ENCODE measurements at places on chromosomes 16 and 17.

- no peaks in the 10 kb centered on the region for H3K4me1 ChIP-seq
- no peak overlapping the region for H3K27ac ChIP-seq
- DNase-seq, result peak; percentile 48
- H3K27me3 ChIP-seq, result no peaks in the 10 kb centered on the region
Measured at GRCh38 chr17:2837147-2837561, 40.9 kb downstream of the RAP1GAP2 start.

GRCh38 chr16:77433146-77433545 lies 1.7 kb downstream of the ADAMTS18 start:
- no peaks in the 10 kb centered on the region for H3K36me3 ChIP-seq
- peaks cover 15% of the 10 kb centered on the region for H3K27me3 ChIP-seq
- no peak overlapping the region for H3K27ac ChIP-seq
- no peak overlapping the region for H3K4me3 ChIP-seq
- no peaks in the 10 kb centered on the region for H3K4me1 ChIP-seq

GRCh38 chr16:76576526-76576925 lies 299.3 kb downstream of the CNTNAP4 start:
- no peaks in the 10 kb centered on the region for H3K27me3 ChIP-seq
- H3K4me3 ChIP-seq, result no peak overlapping the region
- no peak overlapping the region for H3K27ac ChIP-seq
- H3K4me1 ChIP-seq, result no peaks in the 10 kb centered on the region
- DNase-seq, result no peak

DNA sequence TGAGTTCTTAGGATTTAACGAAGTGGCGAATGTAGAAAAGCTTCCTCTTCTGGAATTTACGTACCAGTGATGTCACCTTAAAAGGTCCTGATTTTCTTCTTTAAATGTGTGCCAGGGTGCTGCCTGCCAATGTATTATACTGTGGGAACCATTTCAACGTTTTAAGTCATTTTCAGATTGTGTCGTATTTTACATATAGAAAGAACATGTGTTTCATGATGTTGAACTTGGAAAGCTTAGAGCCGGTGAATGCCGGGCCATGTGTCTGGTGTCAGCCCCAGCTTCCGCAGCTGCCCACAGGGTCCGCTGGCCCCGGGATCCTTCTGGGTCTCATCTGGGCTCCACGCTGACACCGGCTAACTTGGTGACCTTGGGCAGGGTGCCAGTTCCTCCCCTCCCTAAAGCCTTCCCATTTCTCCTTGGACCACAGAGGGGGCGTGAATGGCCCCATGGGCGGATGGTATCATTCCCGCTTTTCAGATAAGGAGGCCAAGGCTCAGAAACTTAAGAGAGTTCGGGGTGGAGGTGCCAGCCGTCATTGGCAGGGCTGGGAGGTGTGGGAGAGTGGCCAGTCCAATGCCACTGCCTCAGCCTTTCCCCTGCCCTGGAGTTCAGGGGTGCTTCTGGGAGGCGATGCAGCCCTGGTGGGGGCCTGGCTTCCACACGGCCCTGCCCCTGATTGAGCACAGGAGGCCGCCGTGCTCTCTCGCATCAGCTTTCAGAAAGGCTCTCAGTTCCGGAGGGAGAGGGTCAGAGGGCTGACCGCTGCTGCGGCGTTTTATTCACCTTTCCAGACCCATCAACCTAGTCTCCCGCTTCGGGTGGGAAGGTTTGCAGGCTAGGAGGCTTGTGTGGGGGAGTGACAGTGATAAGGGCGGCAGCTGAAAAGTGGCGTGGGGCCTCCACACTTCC lies 68.8 kb upstream of the CIBAR2 start:
- no peaks in the 10 kb centered on the region for H3K27me3 ChIP-seq
- H3K4me3 ChIP-seq, result no peak overlapping the region
- no peaks in the 10 kb centered on the region for H3K4me1 ChIP-seq
- DNase-seq, result no peak

DNA sequence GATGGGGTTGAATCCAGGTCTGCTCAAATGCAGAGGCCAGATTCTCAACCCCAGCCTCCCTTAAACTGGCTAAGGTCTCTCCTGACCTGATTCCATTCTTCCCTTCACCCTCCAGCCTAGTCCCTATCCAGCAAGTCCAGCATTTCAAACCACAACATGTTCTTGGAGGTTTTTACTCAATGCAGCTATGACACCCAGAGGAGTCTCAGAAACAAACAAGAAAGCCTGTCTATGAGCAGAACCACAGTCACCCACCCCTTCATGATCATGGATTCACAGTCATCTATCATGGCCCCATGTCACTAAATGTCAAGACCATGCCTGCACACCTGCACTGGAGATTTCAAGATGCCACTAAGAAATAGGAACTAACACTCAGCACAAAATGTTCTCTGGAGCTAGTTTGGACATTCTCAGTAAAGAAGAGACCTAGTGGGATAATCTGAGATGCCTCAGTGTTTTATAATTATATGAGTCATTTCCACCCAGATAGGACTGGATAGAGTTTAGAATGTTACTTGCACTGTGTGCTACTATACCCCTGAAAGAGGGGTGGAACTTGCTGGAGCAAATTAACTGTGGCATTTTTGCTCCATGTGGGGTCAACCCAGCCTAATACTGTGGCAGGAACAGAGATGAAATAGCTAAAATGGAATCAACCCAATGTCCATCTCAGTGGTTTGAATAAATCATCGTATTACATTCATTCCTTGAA lies 9.5 kb upstream of the METTL22 start:
- no peak for DNase-seq
- peaks cover 6% of the 10 kb centered on the region for H3K27me3 ChIP-seq
- H3K27ac ChIP-seq, result no peak overlapping the region
- no peaks in the 10 kb centered on the region for H3K4me1 ChIP-seq
- no peaks in the 10 kb centered on the region for H3K36me3 ChIP-seq

DNA sequence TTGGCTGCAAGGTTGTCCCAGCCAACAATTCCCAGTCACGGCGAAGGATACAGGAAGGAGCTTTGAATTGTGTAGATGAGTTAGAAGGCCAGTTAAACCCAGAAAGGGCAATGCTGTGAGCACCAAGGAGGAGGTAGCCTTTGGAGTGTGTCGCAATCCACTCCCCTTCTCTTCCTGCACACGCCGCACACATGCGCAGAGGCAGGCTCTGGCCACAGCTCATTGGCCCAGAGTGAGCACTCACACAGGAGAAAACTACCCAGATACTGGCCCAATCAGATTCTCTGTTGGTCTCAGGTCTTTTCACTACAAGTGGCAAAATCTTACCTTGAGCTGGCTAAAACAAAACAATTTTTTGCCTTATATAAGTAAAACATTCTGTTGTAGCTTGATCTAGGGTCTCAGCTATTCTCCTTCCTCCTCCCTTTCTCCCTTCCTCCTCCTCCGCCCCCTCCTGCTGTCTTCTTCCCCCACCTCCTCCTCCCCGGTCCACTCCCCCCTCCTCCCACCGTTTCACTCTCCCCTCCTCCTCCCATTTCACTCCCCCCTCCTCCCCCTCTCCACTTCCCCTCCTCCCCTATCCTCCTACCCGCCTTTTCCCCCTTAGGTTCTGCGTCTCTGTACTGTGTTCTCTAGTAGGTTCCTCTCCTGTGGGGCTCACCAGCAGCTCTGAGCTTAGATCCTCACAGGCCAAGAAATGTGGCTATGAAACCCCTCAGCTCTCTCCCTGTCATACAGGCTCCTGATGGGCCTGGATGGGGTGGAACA lies 344.9 kb downstream of the CPPED1 start:
- H3K4me3 ChIP-seq, result peak overlapping the region; percentile 30
- peak overlapping the region; percentile 29 for H3K27ac ChIP-seq
- H3K36me3 ChIP-seq, result no peaks in the 10 kb centered on the region
- DNase-seq, result peak; percentile 33
- no peaks in the 10 kb centered on the region for H3K27me3 ChIP-seq

DNA sequence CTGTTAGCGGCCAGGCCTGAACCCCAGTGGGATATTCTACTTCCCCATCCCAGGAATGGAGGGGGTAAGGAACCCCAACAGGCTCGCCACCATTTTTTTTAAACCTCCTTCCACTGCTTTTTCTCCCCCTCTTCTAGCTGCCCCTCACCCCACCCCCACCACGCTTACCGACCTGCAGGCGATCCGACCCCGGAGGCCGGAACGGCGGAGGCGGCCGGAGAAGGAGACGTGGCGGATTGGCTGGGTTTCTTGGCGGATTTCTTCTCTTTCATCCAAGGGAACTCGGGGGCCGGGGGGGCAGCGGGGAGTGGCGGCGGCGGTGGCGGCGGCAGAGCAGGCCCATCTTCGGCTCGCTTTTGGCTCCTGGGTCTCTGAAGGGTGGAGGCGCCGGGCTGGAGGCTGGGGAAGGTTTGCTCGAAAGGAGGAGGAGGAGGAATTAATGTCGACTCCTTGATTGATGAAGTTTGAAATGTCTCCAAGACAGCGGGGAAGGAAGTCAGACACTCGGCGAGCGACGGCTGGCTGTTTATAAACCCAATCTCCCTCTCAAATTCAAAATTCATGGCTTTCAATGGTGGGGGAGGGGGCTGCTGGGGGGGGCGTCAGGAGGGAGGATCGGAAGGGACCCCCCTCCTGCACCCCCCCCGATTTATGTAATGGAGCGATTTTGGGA lies 424 bp downstream of the HOXB2 start:
- no peaks in the 10 kb centered on the region for H3K27me3 ChIP-seq
- DNase-seq, result peak; percentile 30
- H3K4me3 ChIP-seq, result peak overlapping the region; percentile 94
- H3K4me1 ChIP-seq, result peaks cover 59% of the 10 kb centered on the region

- peaks cover 13% of the 10 kb centered on the region for H3K4me1 ChIP-seq
- no peak overlapping the region for H3K4me3 ChIP-seq
- no peaks in the 10 kb centered on the region for H3K36me3 ChIP-seq
- H3K27ac ChIP-seq, result no peak overlapping the region
- no peaks in the 10 kb centered on the region for H3K27me3 ChIP-seq
Measured at GRCh38 chr17:49841548-49841947, 6.3 kb downstream of the TAC4 start.

GRCh38 chr17:1986783-1987451 lies 38.2 kb downstream of the RTN4RL1 start:
- no peak for DNase-seq
- H3K27ac ChIP-seq, result no peak overlapping the region
- no peak overlapping the region for H3K4me3 ChIP-seq
- peaks cover 37% of the 10 kb centered on the region for H3K27me3 ChIP-seq

- no peak overlapping the region for H3K27ac ChIP-seq
- no peak overlapping the region for H3K4me3 ChIP-seq
- no peaks in the 10 kb centered on the region for H3K27me3 ChIP-seq
- no peak for DNase-seq
- H3K4me1 ChIP-seq, result no peaks in the 10 kb centered on the region
- no peaks in the 10 kb centered on the region for H3K36me3 ChIP-seq
Measured at GRCh38 chr17:82709676-82710498, 6.6 kb upstream of the FN3KRP start.

DNA sequence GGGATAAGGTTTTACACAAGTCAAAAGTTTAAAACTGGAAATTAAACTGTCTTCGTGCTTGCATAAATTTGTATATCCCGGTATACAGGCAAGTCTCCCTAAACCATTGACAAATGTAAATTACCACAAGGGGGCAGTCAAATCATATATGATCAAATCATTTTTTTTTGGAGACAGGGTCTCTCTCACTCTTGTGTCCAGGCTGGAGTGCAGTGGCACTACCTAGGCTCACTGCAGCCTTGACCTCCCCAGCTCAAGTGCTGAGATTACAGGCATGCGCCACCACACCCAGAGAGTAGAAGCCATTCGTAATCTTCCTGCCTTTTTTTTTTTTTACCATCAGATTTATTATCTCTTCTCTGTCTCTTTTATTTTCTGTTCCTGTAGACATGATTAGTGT lies 18.5 kb downstream of the TOP2A start:
- H3K36me3 ChIP-seq, result no peaks in the 10 kb centered on the region
- no peak for DNase-seq
- no peaks in the 10 kb centered on the region for H3K4me1 ChIP-seq
- H3K27ac ChIP-seq, result no peak overlapping the region
- H3K4me3 ChIP-seq, result no peak overlapping the region
- H3K27me3 ChIP-seq, result no peaks in the 10 kb centered on the region

Data from T-cell (primary cell).